Stimulated activated CD8-positive, alpha-beta memory T cell treated with anti-CD3 and anti-CD28 coated beads, Interleukin-12 subunit alpha, Interleukin-12 subunit beta, amount 100 ng/mL, for 4 hours (primary cell): ENCODE measurements at places on chromosomes 12 and 14.

- DNase-seq, result no peak
These were observed 1.7 kb downstream of the SMOC1 start for GRCh38 chr14:69880893-69881292.

- no peak for DNase-seq
These were observed 2.3 kb downstream of the DAZAP2 start for GRCh38 chr12:51240971-51241370.

DNA sequence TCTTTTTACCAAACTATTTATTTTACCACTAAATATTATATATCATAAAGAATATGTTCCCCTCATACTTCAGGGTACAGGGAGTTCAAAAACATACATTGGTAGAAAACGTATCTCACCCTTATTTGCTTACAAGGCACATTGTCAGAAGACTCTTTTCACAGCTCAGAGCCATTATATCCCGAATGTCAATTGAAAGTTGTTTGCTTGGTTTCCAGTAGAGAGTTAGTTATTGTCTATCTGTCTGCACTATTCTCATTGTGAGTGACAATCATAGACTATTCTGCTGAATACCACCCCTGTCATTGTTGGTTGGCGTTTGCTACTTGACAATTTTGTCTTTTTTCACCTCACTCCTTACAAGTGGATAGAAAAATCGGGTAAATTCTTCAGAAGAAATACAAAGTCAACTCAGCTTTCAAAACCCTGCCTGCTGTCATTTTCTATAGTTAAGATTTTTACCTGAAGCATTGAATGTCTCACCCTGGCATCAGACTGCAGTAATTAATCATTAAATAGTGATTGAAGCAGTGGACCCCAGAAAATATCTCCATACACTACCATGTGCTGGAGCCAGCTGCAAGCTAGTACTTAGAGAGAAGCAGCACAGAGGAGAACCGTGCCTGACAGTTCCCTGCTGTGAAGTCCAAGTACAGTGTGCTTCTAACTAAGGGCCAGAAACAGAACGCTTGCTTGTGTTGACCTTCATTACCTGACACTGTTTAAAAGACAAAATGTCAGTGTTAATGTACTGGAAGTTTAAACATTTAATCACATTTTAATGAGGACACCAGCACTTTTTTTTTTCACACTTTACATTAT lies 510.6 kb downstream of the RERGL start:
- DNase-seq, result no peak

GRCh38 chr12:121523741-121524140 lies 57.1 kb downstream of the KDM2B start:
- DNase-seq, result no peak

DNA sequence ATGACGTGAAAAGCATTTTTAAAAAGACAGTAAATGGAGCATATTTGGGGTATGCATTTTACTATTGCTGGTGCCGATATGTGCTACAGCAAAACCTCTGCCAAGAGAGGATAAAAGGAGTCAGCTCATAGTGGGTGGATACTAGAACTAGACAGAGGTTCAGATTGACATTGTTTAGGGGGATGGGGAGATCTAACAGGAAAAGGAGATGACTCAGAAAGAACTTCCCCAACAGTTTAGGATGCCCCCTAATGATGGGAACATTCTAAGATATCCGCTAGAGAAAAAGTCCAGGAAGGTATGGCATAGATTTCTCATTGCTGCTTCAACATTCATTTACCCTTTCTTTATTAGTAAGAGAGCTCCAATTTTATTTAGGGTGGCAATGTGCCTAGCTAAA lies 110.5 kb upstream of the CLEC14A start:
- no peak for DNase-seq

GRCh38 chr12:133202493-133203343 lies 21.4 kb downstream of the ZNF268 start:
- DNase-seq, result no peak
